ENCODE measurements at places on chromosomes 16 and 17.

DNA sequence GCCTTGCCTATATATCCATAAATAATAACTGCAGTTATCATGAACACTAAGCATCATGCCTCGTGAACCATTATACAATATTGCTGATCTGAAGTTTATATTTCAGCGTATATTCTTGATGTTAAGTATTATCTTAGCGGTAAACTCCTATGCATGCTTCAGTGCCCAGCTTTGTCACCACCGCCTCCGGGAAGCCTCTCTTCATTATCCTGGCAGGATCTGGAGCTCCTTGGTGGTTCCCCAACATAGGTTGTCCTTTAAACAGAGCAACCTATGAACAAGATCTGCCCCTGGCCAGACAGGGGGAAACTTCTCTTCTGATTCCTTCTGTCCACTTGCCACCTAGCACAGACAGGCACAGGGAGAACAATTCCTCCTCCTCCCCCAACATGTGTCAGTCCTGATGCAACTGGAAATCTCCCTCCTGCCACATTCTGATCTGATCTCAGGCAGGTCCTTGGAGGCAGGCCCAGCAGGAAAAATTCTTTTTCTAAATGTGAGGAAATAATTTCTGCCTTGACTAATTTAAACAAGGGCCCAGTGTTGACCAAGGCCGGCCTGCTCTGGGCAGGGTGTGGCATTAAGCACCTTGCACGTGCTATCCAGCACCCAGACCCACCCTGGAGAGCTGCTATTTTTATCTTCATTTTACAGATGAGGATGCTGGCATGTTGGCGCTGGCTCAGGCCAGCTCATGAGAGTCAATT is 22.4 kb downstream of the SPNS2 start:
- DNase-seq = peak; percentile 87
- peak overlapping the region; percentile 75 for H3K27ac ChIP-seq
- no peaks in the 10 kb centered on the region for H3K27me3 ChIP-seq
- no peak overlapping the region for H3K4me3 ChIP-seq

GRCh38 chr16:88903267-88903666 is 36.8 kb upstream of the PABPN1L start:
- peaks cover 5% of the 10 kb centered on the region for H3K36me3 ChIP-seq
- no peaks in the 10 kb centered on the region for H3K4me1 ChIP-seq
- DNase-seq = no peak
- no peaks in the 10 kb centered on the region for H3K27me3 ChIP-seq
- H3K4me3 ChIP-seq = no peak overlapping the region

GRCh38 chr17:50191359-50192143 is 9.9 kb downstream of the COL1A1 start:
- H3K27me3 ChIP-seq = no peaks in the 10 kb centered on the region
- no peaks in the 10 kb centered on the region for H3K4me1 ChIP-seq
- H3K4me3 ChIP-seq = no peak overlapping the region
- H3K27ac ChIP-seq = no peak overlapping the region

- peak overlapping the region; percentile 83 for H3K27ac ChIP-seq
- H3K4me3 ChIP-seq = peak overlapping the region; percentile 36
- no peak for DNase-seq
Observed at GRCh38 chr17:50289278-50289677, 15.0 kb downstream of the TMEM92 start.

- peak; percentile 76 for DNase-seq
- peak overlapping the region; percentile 51 for H3K4me3 ChIP-seq
- no peak overlapping the region for H3K27ac ChIP-seq
- H3K4me1 ChIP-seq = peaks cover 5% of the 10 kb centered on the region
Observed at GRCh38 chr17:43917348-43918025, 10.2 kb upstream of the MPP2 start.

DNA sequence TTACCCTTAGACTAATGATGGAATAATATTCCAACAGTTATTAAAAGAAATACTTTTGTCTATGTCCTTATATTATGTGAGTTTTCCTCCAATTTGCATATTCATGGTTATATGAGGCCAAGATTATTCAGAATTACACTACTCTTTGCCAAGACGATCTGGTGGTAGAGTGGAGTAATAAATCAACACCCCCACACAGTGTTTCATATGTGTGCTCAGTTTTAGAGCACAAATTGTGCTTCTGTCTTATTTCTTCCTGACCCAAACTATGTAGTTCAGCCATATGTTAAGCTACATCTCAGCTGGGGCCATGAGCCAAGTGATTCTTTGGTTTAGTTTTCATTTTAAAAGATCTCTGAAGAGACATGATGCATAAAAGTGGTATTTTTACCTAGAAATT is 26.9 kb upstream of the PPM1E start:
- H3K4me1 ChIP-seq = no peaks in the 10 kb centered on the region
- no peak overlapping the region for H3K4me3 ChIP-seq
- no peak overlapping the region for H3K27ac ChIP-seq
- H3K36me3 ChIP-seq = peaks cover 22% of the 10 kb centered on the region
- no peaks in the 10 kb centered on the region for H3K27me3 ChIP-seq

- no peak overlapping the region for H3K4me3 ChIP-seq
- H3K27ac ChIP-seq = no peak overlapping the region
- no peaks in the 10 kb centered on the region for H3K36me3 ChIP-seq
Observed at GRCh38 chr17:10072086-10072485, 126.3 kb downstream of the GAS7 start.

- peaks cover 62% of the 10 kb centered on the region for H3K27me3 ChIP-seq
- H3K27ac ChIP-seq = no peak overlapping the region
- H3K36me3 ChIP-seq = no peaks in the 10 kb centered on the region
- DNase-seq = peak; percentile 75
- no peak overlapping the region for H3K4me3 ChIP-seq
Observed at GRCh38 chr16:3038256-3038655, 1.5 kb upstream of the BICDL2 start.

DNA sequence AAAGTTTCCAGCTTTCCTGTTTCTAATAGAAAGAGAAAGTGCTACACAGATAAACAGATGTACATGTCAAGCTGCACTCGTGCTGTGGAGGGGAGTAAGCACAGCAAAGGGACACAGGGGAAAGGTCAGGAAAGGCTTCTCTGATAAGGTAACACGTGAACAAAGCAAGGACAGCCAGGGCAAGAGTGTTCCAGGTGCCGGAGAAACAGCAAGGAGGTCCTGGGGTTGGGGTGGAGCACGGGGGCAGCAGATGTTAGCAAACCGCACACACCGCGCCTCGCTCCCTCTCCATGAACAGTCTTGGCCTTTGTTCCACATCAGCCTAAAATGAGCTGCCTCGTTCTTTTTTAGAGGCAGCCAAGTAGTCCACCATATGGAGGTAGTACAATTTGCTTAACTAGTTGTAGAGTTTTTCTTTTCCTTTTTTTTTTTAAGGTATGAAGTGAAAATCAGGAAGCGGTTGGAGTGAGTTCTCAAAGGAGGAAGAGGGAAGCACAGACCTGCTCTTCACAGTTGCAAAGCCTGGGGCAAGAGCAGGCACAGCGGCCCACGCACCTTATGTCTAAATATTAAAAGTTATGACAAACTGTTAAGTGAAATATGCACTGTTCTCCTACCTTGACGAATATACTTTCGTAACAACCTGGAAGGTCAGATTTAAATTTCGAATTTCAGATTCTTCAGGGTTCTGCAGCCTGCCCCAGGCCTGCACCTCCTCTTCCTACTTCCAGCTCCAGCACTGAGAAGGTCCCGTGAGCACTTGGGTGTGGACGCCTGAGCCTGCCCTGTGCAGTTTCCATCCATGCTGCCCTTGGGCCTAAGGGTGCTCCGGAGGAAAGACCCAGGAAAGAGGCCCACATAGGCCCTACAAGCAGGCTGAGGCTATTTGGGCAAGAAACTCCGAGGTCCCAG is 41.5 kb upstream of the RPH3AL start:
- no peak for DNase-seq
- H3K36me3 ChIP-seq = no peaks in the 10 kb centered on the region
- no peaks in the 10 kb centered on the region for H3K27me3 ChIP-seq

DNA sequence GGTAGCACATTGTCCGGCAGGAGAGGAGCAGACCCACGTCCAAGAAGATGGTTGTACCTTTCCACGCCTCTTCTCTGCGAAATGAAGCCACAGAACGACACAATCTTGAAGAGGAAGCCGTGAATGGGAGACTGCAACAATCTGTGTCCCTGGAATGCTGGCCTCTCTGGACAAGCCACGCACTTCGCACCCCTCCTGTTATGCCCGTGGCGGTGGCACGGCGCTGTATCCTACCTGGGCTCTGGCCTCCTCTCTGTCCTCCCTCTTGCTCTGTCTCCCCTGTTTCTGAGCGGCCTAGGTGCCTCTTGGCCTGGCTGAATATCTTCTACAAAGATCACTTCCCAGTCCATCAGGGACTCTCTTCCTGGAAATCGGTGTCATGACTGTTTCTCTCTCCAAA is 717.8 kb downstream of the KCNJ18 start:
- no peak overlapping the region for H3K4me3 ChIP-seq
- no peaks in the 10 kb centered on the region for H3K27me3 ChIP-seq
- no peaks in the 10 kb centered on the region for H3K4me1 ChIP-seq
- no peak for DNase-seq
- no peaks in the 10 kb centered on the region for H3K36me3 ChIP-seq

DNA sequence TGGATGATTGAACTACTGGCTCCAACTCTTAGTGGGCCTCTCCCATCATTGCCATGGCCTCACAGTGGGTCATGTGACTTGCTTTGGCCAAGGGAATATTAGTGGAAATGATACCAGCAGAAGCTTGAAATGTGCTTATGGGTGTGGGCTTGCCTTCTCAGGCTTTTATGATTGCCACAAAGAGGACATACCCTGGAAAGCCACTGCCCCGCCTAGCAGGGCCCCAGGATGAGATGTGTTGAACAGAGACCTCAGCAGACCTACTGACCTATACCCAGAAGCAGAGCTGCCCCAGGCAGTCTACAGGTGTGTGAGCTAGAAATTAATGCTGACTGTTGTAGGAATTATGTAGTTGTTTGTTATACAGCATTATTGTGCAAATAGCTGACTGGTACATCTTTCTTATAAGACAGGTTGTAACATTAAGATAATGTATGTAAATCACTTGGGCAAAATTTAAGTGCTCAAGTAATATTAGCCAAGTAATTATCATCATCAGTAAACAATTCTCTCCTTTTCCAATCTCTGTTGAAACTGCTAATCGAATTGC is 67.8 kb upstream of the CDH5 start:
- no peaks in the 10 kb centered on the region for H3K4me1 ChIP-seq
- no peak for DNase-seq
- H3K4me3 ChIP-seq = no peak overlapping the region
